ENCODE measurements at places on chromosomes 3 and 15. TPM values are rescaled to one million over a fixed set of nuclear protein-coding genes. Genes with fewer than 3 reads are reported as not detected.

Gene LARP6
- 108 TPM for total RNA-seq

Gene NR1I2
- total RNA-seq = under 0.01 TPM

Gene VPS18
- 36.7 TPM for total RNA-seq

Gene SEMA3F
- total RNA-seq = 9.7 TPM

Gene DGKG
- 4.8 TPM for total RNA-seq

Gene COL6A6
- 0.83 TPM for total RNA-seq

Gene GOLGA6L2
- total RNA-seq = not detected

Gene PLA2G4E
- not detected for total RNA-seq

Gene SENP7
- total RNA-seq = 14.4 TPM

Gene WDR93
- total RNA-seq = 0.17 TPM

Gene DAPK2
- total RNA-seq = 14.4 TPM

Gene QTRT2
- 13.6 TPM for total RNA-seq

Gene LTK
- 0.99 TPM for total RNA-seq

Gene ZNF860
- total RNA-seq = under 0.01 TPM

Gene MYRIP
- under 0.01 TPM for total RNA-seq

Gene MOBP
- not detected for total RNA-seq

Gene DCUN1D1
- total RNA-seq = 26.6 TPM

Gene AADACL2
- under 0.01 TPM for total RNA-seq

Gene BCL2A1
- 5.9 TPM for total RNA-seq

Gene SFMBT1
- total RNA-seq = 5.9 TPM

Gene LEO1
- total RNA-seq = 21.3 TPM

Gene ROBO2
- total RNA-seq = 1.5 TPM

Gene ZWILCH
- total RNA-seq = 11.6 TPM

Gene ITPKA
- 3.9 TPM for total RNA-seq

Gene DCLK3
- total RNA-seq = under 0.01 TPM

Gene COX5A
- 41.9 TPM for total RNA-seq

Gene RPUSD2
- total RNA-seq = 13.1 TPM

Gene COPG1
- total RNA-seq = 240 TPM

Gene FBLN2
- 138 TPM for total RNA-seq

Gene GRAMD2A
- total RNA-seq = 0.77 TPM

Gene RGMA
- total RNA-seq = 1.3 TPM

Gene ALDH1L1
- not detected for total RNA-seq

Gene KBTBD13
- total RNA-seq = not detected

Gene BLM
- 1.5 TPM for total RNA-seq

Gene MB21D2
- total RNA-seq = 3.6 TPM

Gene ARNT2
- total RNA-seq = 9.8 TPM

Gene MELTF
- 5.0 TPM for total RNA-seq

Gene ATP10A
- total RNA-seq = 12.7 TPM

Gene WNT5A
- 117 TPM for total RNA-seq

Gene IL5RA
- not detected for total RNA-seq

Gene SOX2
- total RNA-seq = not detected

Gene TNFAIP8L3
- total RNA-seq = 10.7 TPM

Gene DPPA2
- not detected for total RNA-seq

Gene UBAP1L
- total RNA-seq = 0.99 TPM

Gene TTC23
- 30.4 TPM for total RNA-seq

Gene PAK6
- under 0.01 TPM for total RNA-seq

Gene IGSF10
- total RNA-seq = 45.9 TPM

Gene SST
- not detected for total RNA-seq

Gene SAXO2
- 0.66 TPM for total RNA-seq
